Panc1 (cell line): ENCODE measurements at places on chromosomes 1 and 21. TPM values are rescaled to one million over a fixed set of nuclear protein-coding genes. Genes with fewer than 3 reads are reported as not detected.

The ESPN gene
- 8.5 TPM for total RNA-seq

The EDARADD gene
- 35.4 TPM for total RNA-seq

The REG4 gene
- not detected for total RNA-seq

DNA sequence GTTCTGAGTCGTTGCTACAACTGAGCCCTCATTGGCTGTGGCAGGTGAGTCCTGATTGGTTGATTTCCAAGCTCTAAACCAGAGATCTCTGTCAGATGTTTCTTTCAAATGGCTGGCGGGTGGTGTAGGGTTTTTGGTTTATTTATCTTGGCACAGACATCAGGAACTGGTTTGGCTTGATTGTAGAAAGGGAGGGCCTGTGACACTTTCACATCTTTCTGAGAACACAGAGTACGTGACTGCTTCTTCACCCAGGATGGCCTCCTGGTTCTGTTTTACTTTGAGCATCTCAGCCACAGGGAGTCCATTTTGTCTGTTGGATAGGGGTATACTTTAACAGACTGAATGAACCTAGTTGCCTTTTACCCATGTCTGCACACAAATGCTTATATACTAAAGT is 89.4 kb upstream of the GPR52 start:
- DNase-seq, result no peak

- DNase-seq, result no peak
Measured at GRCh38 chr1:98906809-98907208, 97.9 kb downstream of the PLPPR5 start.

DNA sequence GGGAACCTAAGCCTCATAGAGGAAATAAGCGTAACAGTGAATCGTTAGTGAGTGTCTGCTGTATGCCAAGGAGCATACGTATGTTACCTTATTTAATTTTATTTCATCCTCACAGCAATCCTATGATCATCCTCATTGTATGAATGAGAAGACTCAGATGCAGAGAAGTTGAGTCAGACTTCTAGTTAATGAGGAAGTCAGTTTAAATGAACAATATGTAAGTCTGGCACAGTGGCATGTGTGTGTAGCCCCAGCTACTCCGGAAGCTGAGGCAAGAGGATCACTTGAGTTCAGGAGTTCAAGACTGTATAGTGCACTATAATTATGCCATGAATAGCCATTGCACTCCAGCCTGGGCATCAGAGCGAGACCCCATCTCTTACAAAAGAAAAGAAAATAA is 148.0 kb downstream of the ZZZ3 start:
- no peak for DNase-seq

DNA sequence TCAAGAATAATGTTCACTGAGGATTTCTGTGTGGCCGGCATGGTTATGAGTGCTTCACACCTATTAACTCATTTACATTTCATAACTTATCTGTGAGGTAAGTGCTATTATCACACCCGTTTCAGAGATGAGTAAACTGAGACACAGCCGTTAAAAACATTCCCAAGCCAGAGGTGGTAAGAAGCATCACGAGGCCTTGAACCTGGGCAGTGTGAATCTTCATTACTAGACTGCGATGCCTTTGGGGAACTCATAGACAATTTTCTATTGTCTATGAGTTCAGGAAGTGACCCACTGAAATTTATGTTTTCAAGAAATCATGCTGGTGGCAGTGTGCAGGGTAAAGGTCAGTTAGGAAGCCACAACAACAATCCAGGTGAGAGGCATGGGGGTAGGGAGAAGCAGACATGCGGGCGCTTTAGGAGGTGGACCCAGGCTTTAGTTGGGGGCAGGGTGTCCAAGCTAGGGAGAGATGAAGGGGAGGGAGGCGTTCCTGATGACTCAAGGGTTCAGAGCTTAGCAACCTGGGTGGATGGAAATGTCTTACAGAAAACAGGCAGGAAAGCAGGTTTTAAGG is 14.5 kb downstream of the GNG12 start:
- DNase-seq, result no peak

DNA sequence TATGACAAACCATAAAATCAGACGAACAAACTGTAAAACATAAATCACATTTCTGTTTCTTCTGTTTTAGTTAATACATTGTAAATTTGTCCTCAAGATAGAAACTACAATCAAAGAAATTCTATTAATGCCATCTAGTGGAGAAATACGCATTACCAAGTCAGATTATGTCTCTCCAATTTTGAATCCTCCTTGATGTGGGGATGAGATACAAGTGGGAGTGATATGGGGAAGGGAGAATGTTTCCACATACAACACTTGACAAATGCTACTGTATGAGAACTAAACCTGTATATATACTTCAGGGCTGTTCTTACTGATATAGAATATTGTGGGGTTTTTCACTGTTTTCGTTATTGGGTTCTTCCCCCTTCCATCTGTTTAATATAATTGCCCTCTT is 2.6 kb downstream of the HFM1 start:
- peak; percentile 10 for DNase-seq
